Neural progenitor cell (in vitro differentiated cells): ENCODE measurements at places on chromosomes 2 and 18.

DNA sequence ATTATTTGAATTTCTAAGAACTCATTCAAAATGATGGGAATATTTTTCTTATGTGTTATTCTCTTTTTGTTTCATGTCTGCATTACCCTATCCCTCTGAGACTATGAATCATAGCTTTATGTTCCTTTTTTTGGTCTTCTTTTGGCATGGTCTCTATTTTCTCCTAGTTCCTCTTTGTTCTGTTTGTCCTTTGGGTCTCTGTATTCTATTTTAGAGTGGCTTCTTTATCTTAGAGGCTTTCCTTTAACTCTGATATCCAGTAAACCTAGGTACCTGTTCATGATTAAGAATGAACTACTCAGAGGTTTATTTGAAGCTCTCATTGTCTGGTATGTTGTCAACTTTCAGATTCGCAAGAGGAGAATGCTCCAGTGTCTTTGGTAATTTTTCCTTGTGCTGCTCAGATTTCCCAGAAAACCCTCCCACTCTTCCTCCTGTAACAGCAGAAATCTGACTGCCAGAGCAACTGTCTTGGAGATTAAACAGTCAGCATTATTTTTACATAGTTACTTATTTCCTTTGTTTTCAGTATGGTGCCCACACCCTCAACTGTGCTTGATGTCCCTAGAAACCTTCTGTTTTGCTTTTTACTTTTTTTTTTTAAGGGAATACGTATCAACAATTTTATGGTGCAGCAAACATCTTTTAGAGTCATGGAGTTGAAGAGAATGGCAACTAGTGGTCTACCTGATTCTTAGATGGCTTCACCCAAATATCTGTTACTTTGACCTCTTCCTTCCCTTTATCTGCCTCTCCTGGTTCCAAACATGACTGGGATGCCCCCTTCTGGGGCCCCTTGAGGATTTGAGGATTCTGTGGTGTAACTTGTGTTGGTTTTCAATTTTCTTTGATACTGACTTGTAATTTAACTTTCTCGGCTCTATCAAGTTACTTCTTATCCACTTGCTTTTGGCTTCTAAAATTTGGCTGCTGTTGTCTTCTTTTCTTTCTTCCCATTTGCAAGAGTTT, 92.0 kb downstream of the DPP10 start:
- no peak for DNase-seq
- H3K4me3 ChIP-seq: no peak overlapping the region
- no peaks in the 10 kb centered on the region for H3K36me3 ChIP-seq

DNA sequence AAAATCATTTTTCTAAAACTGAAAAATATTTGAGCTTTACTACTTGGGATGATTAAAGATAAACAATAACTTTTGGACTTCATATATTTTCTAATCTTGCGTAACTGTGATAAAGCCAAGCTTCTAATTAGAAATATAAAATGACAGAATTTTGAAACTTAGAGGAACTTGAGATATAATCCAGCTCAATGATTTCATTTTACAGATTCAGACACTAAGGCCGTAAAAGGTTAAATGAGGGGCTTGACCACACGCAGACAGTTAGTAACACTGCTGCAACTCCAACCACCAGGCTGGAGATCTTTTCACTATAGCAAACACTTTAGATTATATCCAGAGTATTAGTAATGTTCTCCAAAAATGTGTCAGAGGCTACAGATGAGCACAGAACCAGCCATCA, 445.5 kb downstream of the ZEB2 start:
- no peaks in the 10 kb centered on the region for H3K27me3 ChIP-seq
- no peak for DNase-seq
- H3K36me3 ChIP-seq: no peaks in the 10 kb centered on the region
- no peak overlapping the region for H3K4me3 ChIP-seq
- peaks cover 11% of the 10 kb centered on the region for H3K4me1 ChIP-seq
- no peak overlapping the region for H3K27ac ChIP-seq

DNA sequence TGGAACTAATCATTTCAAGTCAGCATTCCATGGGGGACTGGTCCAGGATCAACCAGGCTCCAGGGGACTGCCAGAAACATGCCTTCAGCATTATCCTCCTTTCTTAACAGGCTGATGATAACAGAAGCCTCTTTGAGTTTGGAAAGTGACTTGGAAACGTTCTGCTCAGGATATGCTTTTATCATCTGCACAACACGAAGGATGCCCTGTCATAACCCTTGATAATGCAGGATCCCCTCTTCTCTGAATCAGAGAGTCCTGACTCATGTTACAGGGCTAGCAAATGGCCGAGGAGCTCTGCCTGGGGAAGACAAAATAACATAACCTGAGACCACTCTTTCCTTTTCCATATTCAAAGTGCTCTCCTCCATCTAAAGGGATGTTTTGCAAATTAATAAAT, 6.7 kb downstream of the SCYGR3 start:
- no peak overlapping the region for H3K27ac ChIP-seq
- no peaks in the 10 kb centered on the region for H3K27me3 ChIP-seq
- no peaks in the 10 kb centered on the region for H3K4me1 ChIP-seq

DNA sequence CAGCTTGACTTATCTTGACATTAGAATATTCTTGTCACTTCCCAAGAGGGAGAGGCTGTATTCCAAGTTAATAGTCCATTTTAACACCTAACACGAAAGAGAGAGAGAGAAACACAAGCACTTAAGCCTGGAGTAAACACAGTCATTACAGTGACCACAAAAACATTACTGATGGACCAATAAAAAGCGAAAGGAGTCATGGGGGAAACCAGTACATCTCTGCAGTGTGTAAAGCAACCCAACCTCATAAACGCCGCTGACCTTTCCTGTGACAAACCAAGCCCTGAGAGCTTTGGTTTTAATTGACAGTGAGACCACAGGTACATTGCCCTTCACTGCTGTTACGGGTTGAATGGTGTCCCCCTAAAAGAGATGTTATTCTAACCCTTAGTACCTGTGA, 78.3 kb downstream of the SMAD4 start:
- H3K4me1 ChIP-seq: no peaks in the 10 kb centered on the region
- no peak overlapping the region for H3K27ac ChIP-seq
- H3K36me3 ChIP-seq: no peaks in the 10 kb centered on the region
- no peak overlapping the region for H3K4me3 ChIP-seq
- DNase-seq: no peak
- no peaks in the 10 kb centered on the region for H3K27me3 ChIP-seq
